ENCODE measurements at places on chromosomes 2 and 18.

GRCh38 chr2:47336259-47337238 is 66.4 kb upstream of the MSH2 start:
- no peak for DNase-seq

DNA sequence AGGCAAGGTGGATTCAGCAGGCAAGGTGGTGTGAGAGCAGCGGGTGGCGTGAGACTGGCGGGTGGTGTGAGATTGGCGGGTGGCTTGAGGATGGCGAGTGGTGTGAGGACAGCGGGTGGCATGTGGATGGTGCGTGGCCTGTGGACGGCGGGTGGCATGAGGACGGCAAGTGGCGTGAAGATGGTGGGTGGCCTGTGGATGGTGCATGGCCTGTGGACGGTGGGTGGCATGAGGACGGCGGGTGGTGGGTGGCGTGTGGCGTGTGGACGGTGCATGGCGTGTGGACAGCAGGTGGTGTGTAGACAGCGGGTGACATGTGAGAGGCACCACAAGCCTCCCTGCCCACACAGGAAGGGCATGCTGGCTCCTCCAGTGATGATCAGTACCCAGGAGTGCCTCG is 186.9 kb upstream of the SALL3 start:
- DNase-seq, result no peak

GRCh38 chr18:34399892-34400291 is 175.2 kb upstream of the NOL4 start:
- DNase-seq, result no peak

- DNase-seq, result no peak
Observed at GRCh38 chr2:30663806-30664205, 143.4 kb downstream of the CAPN13 start.

DNA sequence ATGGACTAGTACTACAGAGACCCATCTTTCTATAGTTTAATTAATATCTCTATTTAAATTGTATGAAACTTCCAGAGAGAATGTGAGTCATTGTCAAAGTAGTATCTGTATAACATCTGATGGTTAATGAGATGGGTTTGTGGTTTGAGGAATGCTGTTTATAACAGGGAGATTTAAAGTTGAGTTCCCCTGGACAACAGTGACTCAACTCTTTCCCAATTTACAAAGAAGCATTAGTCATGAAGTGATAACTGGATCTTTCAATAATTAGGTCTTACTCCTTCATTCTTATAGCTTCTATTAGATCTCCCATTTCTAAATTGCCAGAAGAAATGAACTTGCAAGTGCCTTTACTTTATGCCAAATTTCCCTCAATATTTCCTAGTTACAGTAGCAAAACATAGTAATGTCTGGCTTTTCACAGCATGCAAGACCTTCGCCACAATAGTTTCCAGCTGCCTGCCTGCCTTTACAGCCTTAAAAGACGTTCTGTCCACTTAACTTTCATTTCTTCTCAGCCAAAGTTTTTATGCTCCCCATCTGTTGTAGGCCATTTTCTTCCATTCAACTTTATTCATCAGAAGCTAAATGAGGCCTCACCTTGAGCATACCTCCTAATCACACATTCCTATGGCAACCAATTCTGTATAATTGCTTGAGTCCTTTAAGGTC is 47.7 kb upstream of the WDR75 start:
- no peak for DNase-seq

DNA sequence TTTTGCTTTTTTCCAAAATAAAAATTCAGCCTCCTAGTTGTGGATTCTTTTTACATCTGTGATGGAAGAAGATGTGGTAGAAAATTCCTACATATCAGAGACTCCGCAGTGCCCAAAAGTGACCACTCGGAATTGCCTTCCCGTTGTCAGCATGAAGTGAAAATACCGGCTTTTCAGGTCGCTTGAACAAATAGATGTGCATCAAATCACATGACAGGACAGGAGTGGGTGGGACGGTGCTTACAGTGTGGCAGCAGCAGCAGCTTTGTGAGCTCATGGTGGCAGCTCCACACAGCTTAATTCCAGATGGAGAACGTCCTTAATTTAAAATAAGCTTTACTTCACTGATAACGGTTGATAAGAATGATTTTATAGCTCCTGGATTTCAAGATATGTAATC is 20.3 kb downstream of the SALL3 start:
- DNase-seq, result no peak

DNA sequence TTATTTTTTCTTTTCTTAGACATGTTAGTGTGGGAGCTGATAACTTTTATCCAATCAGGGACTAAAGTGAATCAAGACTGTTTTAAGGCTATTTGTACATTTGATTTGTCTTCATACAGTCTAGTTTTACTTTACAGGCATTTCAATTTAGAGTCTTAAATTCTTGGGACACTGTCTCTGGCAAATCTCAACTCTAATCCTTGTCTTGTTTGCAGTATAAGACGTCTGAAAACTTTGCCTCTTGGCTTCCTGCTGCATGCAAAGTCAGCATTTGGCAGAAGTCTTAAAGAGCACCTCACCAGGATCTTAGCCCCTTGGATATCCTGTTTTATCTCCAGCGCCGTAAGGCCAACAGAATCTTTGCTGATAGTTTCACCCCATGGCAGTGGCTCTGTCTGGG is 30.3 kb downstream of the SPOPL start:
- DNase-seq, result no peak
